Lung (tissue), 17 donors: ENCODE measurements at places on chromosomes 1 and 21. TPM values are rescaled to one million over a fixed set of nuclear protein-coding genes. Genes with fewer than 3 reads are reported as not detected.

The BGLAP gene
- 1.3 TPM for total RNA-seq

The DIO1 gene
- 1.1 TPM for total RNA-seq

The ZFYVE9 gene
- total RNA-seq, result 13.8 TPM

The LCE1F gene
- not detected for total RNA-seq

The TMEM201 gene
- total RNA-seq, result 6.5 TPM

The GIPC2 gene
- 2.4 TPM for total RNA-seq

DNA sequence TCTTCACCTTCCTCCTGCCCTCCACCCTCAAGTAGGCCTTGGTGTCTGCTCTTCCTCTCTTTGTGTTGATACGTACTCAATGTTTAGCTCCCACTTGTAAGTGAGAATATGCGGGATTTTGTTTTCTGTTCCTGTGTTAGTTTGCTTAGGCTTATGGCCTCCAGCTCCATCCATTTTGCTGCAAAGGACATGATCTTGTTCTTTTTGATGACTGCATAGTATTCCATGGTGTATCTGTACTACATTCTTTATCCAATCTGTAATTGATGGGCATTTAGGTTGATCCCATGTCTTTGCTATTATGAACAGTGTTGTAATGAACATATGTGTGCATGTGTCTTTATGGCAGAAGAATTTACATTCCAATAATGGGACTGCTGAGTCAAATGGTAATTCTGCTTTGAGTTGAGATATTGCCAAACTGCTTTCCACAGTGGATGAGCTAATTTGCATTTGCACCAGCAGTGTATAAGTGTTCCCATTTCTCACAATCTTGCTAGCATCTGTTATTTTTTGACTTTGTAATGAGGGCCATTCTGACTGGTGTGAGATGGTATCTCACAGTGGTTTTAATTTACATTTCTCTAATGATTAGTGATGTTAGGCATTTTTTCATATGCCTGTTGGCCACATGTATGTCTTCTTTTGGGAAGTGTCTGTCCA lies 272.7 kb downstream of the SDCCAG8 start:
- no peak for DNase-seq

- no peak for DNase-seq
Observed at GRCh38 chr1:96365076-96365475, 356.5 kb upstream of the PTBP2 start.

DNA sequence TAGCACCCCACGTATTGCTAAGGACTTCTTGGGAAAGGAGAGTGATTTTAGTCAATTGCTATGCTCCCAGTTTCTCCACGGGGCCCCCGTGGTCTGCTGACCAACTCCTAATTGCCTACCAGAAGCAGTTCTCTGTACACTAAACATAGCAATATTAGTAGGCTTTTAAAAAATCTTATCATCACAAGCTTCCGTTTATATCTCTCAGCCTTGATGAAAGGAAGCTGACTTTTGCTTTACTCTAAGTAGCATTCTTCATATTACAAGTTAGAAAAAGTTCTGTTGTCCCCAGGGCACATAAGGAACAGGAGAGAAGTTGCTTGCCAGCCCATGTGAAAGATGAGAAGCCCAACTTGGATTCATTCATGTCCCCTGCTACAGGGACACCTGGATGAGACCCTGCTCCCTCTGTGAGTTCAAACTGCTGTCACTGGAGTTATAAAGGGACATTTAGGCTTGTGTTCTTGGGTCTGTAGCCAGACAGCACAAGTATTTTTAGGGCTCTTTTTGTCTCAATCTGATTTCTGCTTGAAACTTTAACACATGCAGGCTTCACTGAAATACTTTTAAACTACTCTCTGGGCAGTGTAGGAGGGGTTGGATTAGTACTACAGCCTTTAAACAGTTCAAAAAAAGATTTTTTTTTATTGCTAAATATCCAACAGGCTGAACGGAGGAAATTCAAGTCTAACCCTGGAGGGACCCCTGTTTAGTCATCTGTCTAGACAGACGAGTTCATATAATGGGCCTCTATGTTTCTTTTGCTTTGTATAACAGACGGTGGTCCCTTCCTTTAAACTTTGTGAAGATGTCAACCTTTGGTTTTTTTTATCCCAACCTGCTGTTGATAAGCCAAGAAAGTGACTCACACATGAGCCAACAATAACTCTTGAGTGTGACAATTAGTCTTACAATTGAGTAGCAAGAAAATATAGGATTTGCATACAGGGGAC lies 29.5 kb downstream of the TGFB2 start:
- DNase-seq, result peak; percentile 63

DNA sequence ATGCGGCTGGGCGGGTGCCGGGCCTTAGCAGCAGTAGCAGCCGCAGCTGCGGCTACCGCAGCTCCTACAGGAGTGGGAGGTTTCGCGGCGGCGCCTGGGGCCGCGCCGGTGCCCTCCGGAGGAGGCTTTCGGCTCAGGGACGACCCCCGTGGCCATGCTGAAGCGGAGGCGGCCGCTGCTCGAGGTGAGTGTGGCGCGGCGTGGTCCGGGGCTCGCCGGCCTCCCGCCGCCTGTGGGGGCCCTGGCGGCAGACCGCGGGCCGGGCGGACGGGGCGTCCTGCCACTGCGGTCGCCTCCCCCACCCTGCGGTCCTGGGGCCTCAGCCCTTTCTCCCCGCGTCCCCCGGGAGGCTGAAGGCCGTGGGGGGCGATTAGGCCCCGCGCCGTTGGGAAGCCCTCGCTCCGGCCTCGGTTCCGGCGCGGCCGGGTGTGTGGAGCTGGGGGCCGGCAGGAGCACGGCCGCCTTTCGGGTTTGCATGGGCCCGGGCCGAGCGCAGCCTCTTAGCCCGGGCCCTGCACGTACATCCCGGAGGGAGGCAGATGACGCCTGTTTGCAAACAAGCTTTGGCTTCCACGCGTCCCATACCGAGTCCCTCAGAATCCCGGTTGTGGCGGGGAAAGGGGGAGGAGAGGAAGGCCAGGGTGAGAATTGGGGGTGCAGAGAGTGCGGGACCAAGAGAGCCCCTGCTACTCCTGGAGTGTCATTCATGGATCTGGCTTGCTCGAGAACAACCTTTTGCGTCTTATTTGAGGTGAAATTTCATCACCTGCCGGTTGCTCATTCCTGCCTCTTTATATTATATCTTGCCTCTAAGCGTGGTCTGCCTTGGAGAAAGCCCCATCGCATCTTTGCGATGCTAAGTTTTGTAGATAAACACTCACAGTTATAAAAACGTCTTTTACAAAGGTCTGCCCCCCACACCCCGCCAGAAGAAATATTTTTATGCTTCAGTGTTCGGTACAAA lies 613 bp downstream of the ZFYVE9 start:
- DNase-seq, result peak; percentile 81

DNA sequence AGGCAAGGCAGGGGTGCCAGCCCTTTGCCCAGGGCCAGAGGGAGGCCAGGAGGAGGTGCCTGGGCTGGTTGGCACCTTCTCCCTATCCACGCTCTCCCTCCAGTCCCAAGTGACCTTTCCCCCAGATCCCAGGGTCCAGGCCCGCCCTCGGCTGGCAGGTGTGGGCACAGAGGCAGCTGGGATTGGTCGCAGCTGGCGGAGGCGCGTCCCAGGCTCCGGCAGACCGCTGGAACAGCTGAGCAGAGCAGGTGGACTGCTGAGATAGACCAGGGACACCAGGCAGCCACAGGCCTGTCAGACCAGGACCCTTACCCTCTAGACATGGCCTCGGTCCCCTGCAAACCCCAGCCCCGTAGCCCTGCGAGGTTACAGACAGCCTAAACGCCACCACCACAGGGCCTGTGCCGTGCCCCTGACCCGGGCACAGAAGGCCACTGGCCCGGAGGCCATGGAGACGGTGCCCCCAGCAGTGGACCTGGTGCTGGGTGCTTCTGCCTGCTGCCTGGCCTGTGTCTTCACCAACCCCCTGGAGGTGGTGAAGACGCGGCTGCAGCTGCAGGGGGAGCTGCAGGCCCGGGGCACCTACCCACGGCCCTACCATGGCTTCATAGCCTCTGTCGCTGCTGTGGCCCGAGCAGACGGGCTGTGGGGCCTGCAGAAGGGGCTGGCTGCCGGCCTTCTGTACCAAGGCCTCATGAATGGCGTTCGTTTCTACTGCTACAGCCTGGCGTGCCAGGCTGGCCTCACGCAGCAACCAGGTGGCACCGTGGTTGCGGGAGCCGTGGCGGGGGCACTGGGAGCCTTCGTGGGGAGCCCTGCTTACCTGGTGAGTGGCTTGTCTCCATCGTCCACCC lies at the start of gene SLC25A34:
Gene SLC25A34 (plus strand): TSS at position 221 of the 854 bp plus-strand sequence. CDS start 228 bp downstream, at position 449.
- DNase-seq, result no peak

DNA sequence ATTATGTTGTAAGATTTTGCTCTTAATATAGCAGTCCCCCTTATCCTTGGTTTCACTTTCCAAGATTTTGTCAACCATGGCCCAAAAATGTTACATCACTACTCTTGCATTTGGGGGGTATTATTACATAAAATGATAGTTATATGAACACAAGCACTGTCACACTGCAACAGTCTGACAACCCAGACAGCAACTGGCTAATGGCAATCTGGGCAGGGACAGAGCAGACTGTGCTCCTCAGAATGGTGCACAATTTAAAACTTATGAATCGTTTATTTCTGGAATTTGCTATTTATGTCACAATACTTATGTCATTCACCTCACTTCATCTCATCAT lies 2.1 kb upstream of the IVNS1ABP start:
- no peak for DNase-seq

- DNase-seq, result no peak
Observed at GRCh38 chr1:221939607-221940006, 197.7 kb upstream of the DUSP10 start.

DNA sequence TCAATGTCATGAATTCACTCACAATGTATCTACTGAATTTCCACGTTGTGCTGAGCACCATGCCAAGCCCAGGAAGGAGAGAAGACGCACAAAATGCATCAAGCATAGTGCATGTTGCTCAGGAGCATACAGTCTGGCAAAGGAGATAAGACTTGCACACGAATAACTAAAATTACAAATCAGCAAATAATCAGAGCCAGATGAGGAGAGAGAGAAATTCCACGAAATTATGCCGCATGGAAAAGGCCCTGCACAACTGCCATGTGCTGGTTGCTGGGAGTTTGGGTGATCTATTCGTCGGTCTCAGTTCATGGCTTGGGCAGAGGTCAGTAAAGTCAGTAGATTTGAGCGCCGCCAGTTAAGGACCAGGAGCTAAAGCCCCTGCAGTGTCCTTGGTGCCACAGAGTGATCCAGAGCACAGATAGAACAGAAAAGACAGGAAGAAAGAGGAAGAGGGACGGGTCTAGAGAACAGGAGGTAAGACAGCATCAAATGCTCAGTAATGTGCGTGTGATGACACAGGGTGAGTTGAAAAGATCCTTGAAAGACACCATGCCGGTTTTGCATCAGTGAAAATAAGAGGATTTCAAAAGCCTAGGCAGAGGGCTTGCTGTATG lies 55.1 kb upstream of the ZNF281 start:
- no peak for DNase-seq

DNA sequence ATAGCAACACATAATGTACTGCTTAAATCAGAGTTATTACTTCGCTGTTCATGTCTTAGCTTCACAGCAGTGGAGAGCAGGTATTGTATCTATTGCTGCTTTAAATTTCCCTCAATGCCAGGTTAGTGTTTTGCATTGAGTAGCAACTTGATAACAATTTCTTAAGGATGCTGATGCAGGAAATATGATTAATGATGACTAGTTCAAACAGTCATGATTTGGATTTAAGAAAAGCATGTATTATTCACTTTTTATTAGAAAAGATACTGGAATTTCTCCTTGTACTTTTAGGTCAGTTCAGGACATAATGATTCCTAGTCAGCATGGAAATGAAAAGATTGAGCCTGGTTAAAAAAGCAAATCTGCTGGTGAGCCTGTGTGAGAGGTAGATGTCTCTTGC lies 67.2 kb upstream of the ARHGAP29 start:
- DNase-seq, result no peak

DNA sequence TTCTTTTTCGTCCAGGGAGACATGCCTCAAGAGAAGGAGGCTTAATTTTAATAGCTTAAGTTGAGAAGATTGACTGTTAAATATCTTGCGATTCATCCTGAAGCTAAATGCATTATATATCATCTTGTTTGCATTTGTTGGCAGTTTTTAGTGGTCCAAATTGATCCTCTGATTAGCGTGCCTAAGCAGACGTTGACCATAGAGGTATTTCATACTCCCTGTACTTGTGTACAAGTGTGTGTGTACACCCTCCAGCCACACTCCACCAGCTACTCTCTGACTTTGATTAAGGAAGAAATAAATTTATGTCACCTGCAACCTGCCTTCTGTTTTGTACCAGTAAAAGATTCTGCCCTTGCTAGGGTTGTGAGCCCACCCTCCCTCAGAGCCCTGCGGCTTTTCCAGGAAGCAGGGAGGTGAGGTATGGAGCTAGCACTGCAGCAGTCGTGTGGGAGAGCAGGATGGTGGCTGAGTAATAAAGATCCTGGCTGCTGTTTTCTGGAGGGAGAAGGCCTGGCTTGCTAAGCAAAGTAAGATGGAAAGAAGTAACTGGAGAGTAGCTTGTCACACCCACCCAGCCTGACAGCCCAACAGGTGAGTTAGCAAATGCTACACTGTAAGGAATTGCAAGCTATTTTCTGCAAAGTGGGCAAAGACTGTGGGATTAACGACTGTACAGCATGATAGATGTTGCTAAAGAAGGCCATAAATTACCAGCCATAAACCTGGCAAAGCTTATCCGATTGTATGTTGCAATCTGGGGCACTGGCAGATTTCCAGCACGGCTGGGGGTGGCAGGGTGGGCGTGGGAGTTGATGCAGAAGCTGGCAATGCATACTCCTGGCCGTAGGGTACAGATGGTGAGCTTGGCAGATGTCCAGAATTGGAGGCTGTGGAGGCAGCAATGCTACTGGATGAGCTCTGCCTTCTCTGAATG lies 170.2 kb downstream of the TNR start:
- no peak for DNase-seq

GRCh38 chr1:150192012-150192411 lies 42.3 kb downstream of the PLEKHO1 start:
- no peak for DNase-seq

GRCh38 chr1:82837766-82838465 lies 1037.2 kb downstream of the ADGRL2 start:
- DNase-seq, result no peak

DNA sequence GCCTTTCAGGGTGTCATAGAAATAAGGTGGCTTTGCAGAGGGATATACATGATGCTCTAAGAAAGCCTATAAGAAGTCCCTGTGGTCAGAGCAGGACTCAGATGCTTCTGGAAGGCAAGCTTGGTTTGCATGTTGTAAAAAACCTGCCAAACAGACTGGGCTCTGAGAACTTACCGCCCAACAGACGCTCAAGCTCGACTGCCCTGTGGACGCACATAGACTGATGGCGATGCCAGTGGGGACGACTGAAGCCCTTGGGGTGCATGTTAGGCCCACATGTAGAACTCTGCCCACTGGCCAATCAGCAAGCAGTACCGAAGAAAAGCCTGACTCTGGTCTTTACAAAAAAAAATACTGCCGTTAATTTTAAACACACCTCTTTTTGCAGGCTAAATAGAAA lies 133.8 kb downstream of the NAV1 start:
- DNase-seq, result no peak

GRCh38 chr1:213871179-213871578 lies 116.6 kb upstream of the PROX1 start:
- no peak for DNase-seq

DNA sequence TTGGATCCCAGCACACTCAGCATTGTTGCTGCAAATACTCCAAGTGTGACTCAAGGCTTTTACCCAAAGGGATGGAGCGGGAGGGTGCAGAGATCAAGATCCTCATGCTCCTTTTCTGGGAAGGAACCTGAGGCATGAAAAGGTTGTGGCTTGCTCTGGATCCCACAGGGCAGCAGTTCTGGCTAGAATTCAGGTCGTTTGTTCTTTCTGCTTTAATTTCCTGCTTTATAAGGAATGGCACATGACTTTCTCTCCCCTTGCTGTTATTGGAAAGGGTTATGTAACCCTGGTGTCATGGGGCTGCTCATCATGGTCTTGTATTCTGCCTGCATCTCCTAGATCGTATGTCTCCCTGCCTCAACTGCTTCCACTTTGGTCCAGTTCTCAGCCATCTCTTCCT lies 101.6 kb downstream of the NOS1AP start:
- no peak for DNase-seq
